ENCODE measurements at places on chromosomes 2 and 18.
A peak's percentile ranks its signal among the peaks of the same experiment; 100 is the strongest.

GRCh38 chr2:45345331-45346234 is 265.5 kb downstream of the SRBD1 start:
- no peak for DNase-seq

DNA sequence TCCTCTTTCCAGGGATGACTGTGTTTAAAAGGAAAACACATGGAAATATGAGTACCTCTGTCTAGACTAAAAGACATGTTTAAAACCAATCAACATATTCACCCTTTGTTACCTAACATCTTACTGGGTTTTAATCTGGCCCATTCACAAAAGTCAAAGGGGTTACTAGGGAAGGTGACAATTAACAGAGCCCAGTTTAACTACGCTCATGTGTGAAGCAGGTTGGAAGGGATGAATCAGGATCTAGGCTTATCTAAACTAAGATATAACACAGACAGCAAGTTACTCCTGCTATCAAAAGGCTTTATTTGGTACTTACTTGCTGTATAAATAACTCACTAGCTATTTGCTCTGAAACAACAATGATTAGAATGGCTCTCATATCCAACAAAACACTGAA is 337.0 kb downstream of the NCKAP5 start:
- no peak for DNase-seq

- no peak for DNase-seq
Observed at GRCh38 chr2:62485761-62486438, 20.1 kb downstream of the TMEM17 start.

DNA sequence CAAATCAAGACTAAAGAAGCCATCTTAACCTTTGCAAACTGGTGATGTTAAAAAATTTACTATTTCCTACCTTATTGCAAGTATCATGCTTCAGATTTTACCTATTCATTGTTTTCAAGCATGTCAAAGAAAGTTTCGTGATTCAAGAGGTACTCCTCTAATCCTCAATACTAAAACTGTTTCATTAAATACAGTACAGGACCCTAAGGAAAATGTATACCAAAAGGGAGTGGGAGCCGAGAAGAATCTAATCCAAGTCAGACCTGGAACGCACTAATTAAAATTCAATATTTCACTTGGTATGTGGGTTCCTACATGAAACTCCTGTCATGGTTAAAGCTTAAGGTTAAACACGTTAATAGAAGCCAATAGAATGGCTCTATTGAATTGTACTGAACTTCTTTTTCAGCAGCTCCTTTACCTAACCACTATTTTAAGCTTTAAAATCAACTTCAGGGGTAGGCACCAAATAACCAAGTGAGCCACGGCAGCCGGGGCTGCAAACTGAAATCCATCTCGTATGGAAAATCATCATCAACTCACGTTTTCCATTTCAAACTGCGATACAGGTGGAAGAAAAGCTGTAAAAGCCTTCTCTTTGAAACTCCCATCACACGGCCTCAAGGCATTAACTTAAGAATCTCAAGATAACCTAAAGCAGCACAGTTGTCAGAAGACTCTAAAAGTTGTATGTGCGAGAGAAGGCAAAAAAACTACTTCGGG is 188.8 kb downstream of the ZEB2 start:
- no peak for DNase-seq

- DNase-seq, result no peak
Observed at GRCh38 chr18:13660510-13660909, 65.8 kb downstream of the FAM210A start.

- DNase-seq, result no peak
Observed at GRCh38 chr2:36462311-36462935, 106.8 kb downstream of the CRIM1 start.

DNA sequence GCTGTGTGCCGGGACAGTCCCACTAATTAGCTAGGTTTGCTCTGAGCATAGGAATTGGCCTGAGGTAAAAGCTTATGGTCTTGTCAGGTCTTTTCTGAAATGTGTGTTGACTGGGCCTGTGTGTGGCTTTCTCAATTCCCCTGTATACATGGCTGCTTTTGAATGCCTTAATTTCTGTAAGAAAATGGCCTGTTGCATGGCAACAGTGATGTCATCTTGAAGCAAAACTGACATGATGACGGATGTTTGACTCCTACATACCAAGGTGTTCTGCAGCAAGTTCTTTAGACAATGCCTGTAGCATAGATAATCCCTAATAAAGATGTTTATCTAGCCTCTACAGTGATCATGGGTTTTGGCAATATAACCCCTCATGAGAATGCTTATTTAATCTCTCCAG is 198.5 kb downstream of the OTX1 start:
- no peak for DNase-seq

DNA sequence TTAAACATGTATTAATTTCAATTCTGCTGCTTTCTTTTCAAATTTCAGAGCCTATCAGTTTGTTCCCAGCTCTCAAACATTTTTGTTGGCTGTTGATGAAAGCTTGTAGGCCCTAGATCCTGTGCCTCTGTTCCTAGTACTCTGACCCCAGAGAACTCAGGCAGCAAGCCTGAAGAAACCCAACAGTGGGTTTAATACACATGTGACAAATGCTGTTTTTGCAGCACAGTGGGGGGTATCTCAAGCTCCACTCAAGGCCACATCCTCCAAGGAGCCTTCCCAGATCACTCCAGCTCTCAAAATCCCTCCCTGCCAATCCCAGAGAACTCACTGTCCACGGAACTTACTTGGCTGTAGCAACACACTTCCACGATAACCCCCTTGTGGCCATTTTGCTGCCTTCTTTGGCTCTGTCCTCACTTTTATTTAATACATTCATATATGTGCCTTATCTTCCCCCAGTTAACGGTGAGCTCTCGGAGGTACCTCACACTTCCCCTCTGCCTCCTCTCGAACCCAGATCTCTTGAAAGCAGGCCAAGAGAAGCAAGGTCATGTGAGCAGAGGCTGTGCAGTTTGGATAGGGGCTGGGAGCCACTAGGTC is 122.4 kb downstream of the TNS1 start:
- DNase-seq, result no peak

DNA sequence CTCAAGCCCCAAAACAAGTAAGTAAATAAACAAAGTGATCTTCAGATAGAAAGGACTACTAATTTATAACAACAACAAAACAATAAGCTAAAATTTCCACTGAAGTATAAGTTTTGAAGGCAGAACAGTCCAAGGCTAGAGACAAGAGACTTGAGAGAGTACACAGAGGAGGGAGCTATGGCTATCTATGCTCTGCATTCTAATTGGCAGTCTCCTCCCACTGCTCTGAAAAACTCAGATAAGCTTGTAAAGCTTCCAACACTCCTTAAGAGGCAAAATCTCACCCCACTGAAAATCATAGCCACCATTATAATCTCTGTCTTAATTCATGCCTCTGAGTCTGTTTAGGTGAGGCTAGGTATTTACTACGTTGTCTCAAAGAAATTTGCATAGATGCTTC is 714.6 kb upstream of the LRATD1 start:
- DNase-seq, result no peak

DNA sequence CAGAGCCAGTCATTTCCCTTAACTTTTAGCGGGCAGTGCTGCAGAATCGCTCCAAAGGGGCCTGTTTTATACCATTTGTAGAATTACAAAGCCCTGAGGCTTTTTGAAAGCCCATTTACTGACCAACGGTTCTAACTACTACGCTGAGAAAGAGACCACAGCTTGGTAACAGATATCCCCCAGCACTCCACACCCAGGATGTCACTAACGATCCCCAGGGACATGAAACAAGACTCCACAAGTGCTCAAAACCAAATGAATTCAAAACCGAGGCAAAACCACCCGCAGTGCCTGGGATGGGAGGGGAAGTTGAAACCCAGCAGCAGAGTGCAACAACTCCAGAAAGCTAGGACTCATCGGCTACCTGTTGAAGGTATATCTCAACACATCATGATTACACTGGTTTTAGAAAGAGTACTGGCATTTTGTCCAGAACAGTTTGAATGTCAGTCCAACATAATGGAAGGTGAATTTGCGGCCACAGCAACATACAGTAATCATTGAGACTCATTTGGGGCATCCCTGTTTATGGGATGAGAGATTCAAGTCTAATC is 33.6 kb upstream of the LRP2 start:
- DNase-seq, result no peak

- DNase-seq, result no peak
Observed at GRCh38 chr2:17863539-17863938, 14.9 kb upstream of the KCNS3 start.

DNA sequence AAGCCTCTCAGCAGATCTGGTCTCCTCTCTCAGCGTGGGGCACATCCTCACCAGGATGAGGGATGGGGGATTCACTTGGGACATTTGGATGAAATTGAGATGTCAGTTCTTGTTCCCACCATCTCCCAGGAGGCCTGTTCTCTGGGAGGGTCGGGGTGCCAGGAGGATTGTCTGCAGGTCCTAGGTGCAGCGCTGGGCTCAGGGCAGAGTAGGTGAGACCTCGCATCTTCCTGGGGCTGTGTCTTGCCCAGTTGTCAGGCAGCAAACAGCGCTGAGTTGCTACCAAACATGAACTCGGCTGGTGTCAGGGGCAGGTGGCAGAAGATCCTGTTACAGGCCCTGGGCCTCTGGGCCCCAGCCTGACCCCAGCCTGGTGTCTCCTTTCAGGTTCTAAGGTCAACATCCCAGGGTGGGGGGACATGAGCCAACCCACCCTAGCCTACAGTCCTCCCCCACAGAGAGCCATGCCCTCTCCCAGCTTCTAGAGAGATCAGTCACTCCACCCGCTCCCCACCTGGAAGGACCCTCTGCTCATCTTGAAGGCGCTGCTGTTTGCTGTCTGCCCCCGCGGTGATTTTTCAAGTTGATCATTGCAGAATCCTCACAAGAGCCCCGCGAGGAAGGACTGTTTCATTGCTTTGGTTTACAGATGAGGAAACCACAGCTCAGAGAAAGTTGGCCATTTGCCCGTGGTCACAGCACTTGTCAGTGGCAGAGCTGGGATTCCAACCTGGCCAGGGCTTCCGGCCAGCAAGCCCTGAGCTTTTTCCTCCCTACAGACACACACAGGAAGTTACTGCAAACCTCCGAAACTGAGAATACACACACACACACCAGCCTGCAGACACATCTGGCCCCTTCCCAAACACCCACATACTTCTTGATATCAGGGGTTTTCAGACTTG is 83.9 kb downstream of the STPG4 start:
- no peak for DNase-seq

GRCh38 chr2:206641226-206641625 is 1.1 kb upstream of the FAM237A start:
- DNase-seq, result no peak

- no peak for DNase-seq
Observed at GRCh38 chr2:8332646-8333045, 349.2 kb upstream of the ID2 start.

DNA sequence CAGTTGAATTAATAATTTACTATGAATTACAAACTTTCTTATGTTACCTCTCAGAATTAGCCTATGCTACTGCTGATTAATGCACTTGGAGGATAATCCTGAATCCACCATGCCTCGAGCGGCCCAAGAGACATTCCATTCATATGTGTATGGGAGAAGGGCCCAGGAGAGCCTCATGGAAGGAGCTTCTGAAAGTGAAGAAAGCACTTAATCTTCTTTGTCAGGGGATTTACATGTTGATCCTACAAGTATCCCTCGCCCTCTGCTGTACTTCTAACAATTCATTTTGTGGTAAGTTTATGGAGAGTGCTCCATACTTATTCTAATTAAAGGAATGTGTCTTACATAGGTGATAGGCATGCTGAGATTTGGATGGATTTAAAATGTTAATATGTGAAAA is 1189.1 kb upstream of the NXPH2 start:
- no peak for DNase-seq

- no peak for DNase-seq
Observed at GRCh38 chr18:5253910-5254309, 41.6 kb downstream of the ZBTB14 start.

DNA sequence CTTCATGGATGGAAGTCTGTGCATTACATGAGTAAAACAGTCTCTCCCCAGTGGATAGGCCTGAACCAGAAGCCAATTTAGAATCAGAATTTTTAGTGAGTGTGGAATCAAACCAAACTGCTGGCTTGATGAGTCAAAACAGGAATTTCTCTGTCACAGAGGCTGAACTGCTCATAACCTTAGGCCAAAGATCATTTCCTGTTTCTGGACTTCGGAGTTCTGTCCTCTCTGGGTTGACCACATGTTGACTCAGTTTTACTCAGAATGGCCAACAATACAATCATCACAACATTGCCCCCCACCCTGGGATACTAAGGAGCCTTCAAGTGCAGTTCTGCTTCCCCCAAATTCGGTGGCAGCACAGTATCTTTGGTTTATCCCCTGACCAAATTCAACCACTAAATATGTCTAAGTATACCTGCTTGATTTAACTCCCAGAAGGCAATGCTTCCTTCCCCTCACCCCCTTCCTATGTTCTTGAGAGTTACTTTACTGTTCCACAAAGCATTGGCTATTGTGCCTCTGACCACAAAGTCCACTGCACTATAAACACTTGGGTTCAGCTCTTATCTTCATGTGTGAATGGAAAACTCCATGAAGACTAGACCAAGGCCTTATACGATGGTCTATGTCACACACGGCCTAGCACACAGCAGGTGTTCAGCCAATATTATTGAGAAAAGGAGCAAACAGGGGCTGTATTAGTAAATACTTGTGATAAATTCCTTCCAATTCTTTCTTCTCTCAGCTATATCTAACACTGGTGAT is 67.8 kb downstream of the NXPH2 start:
- DNase-seq, result no peak

DNA sequence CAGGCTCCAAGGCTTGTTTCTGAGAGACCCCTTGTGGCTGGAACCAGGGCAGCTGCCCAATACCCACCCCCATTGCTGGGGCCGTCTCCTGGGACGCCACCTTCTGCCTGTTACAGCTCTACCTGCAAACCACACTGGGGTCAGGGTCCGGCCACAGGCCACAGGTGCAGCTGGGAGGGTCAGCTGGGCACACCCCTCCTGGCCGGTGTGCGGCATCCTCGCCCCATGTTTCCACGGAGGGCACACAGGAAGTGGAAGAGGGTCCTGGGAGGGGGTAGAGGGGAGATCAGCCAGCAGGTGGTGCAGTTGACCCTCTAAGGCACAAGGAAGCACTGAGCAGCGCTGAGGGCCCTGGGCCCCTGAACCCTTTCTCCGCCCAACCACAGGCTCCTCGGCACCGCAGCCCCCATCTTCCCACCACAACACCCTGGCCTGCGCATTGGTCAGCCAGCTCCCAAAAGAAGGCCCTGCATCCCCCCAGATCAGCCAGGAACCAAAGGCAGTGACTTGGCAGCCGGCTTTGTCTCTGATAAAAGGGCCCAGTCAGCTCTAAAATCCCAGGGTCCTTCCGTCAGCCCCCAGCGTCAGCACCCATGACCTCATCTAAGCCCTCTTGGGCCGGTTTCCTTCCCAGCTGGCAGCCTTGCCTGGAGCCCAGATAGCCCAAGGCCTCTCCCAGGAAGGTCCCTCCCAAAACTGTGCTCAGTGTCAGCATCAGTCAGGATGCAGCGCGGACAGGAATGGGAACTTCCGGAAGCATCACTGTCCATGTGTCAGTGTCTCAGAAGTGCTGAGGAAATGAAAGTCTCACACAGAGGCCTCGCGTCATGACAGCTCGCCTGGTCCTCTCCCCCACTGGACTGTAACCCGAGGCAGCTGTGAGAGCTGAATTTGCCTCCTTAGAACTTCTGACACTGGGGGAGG is 1.7 kb downstream of the ERFE start:
- peak; percentile 78 for DNase-seq
